ENCODE measurements at places on chromosomes 1 and 21. TPM values are rescaled to one million over a fixed set of nuclear protein-coding genes. Genes with fewer than 3 reads are reported as not detected.

DNA sequence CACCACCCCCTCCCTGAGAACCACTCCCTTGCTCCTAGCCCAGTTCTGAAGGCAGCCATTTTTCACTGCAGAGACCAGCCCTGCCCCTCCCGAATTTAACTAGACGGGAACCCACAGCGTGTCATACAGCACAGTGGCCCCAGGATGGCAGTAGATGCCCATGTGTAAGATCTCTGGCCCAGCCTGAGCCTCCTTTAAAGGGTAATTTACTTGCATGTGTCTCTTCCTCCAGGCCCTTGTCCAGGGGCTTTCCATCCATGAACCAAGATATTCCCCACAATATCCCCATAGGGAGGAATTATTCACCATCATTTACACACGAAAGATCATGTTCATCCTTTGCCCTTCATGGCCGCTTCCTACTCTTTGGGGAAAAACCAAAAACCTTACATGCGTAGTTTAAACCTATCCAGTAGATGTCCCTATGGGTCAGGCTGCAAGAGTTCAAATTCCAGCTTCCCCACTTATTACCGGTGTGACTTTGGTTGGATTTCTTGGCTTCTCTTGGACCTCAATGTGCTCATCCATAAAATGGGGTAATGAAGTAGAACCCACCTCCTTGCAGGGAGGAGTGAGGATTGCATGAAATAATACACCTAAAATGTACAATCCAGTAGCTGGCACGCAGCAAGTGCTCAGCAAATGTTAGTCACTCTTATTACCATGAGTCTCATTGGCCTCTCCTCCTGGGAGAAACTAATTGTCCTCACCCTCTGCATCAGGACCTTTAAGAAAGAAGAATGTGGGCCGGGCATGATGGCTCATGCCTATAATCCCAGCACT lies 4.0 kb upstream of the LACTBL1 start:
- DNase-seq: peak; percentile 40

GRCh38 chr1:39500862-39501389 lies 9.5 kb downstream of the BMP8A start:
- no peak for DNase-seq

GRCh38 chr1:93317207-93317606 lies 28.5 kb upstream of the DR1 start:
- DNase-seq: no peak

DNA sequence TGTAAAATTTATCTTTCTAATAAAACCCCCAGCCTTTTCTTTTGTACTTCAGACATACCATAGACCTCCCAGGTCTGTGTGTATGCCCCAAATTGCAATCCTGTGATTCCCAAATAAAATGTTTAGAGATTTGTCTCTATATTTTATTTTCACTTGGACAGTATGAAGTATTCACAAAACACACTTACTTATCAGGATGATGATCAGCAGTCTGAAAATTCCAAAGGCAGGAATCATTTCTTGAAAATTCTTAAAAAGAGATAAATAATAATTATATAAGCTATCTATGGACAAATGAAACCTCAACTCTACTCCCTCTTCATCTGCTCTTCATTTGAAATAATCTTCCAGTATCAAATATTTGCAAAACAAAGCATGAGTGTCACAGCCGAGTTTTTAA lies 11.6 kb upstream of the GJA9 start:
- DNase-seq: no peak

GRCh38 chr1:153350321-153350957 lies 1.8 kb upstream of the PGLYRP4 start:
- DNase-seq: no peak

GRCh38 chr1:61387829-61388228 lies 305.5 kb downstream of the NFIA start:
- no peak for DNase-seq

INSRR gene
- total RNA-seq: not detected

PRUNE1 gene
- 10.9 TPM for total RNA-seq

FCRL3 gene
- not detected for total RNA-seq

ITLN2 gene
- not detected for total RNA-seq

CHIA gene
- total RNA-seq: not detected

REN gene
- total RNA-seq: not detected

AMIGO1 gene
- 0.27 TPM for total RNA-seq
